Activated naive CD8-positive, alpha-beta T cell treated with anti-CD3 and anti-CD28 coated beads for 36 hours (primary cell): ENCODE measurements at places on chromosomes 2 and 18.

GRCh38 chr2:160209516-160209856 lies 9.4 kb upstream of the ITGB6 start:
- no peak for DNase-seq

GRCh38 chr18:36977121-36977520 lies 148.2 kb downstream of the KIAA1328 start:
- DNase-seq, result no peak

DNA sequence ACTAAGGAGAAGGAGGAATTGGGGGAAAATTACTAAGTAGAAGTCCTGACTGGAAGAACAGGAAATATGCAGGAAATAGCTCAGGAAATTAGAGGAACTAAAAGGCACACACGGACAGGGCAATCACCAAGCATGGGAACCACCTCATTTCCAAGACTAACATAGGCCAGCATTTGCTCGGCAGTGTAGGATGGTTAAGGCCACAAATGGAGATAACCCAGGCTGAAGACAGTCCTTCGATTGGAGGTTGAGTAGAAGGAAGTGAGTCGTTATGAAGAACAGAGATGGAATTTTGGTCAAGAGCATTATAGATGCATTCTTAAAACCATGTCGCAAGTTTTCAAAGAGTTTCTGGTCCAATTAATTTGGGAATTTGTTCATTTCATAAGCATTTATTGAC lies 401.4 kb downstream of the ALK start:
- DNase-seq, result no peak

- no peak for DNase-seq
Measured at GRCh38 chr18:75316223-75316622, 105.6 kb downstream of the TSHZ1 start.

GRCh38 chr2:128032092-128032491 lies 4.2 kb upstream of the SAP130 start:
- no peak for DNase-seq

GRCh38 chr2:155301221-155301620 lies 602.7 kb downstream of the KCNJ3 start:
- DNase-seq, result no peak

GRCh38 chr2:38192976-38193375 lies 117.0 kb upstream of the CYP1B1 start:
- no peak for DNase-seq

GRCh38 chr18:52150050-52150449 lies 189.9 kb upstream of the DCC start:
- DNase-seq, result no peak

DNA sequence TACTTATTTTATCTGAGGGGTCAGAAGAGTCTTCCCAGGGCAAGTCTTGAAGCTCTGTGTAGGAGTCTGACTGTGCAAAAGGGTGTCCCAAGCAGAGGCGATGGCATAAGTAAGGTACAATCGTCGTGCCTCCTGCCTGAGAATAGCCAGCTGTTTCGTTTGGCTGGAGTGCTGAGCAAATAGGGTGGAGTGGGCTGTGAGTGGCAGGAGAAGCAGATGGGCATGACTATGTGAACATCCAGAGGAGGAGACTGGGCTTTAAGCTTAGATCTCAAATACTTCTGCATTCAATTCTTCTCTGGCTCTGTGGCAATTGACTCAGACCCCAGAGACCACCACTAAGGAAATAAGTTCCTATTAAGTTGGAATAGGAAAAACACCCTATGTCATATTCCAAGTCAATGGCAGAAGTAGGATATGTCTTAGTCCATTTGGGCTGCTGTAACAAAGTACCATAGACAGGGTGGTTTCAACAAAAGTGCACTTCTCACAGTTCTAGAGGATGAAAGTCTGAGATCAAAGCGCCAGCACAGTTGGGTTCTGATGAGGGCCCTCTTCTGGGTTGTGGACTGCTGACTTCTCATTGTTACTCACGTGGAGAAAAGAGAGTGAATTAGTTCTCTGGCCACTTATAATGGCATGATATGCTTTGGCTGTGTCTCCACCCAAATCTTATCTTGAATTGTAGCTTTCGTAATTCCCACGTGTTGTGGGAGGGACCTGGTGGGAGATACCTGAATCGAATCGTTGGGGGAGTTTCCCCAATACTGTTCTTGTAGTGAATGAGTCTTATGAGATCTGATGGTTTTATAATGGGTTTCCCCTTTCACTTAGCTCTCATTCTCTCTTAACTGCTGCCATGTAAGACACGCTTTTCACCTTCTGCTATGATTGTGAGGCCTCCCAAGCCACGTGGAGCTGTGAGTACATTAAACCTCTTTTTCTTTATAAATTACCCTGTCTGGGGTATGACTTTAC lies 120.2 kb downstream of the LPIN1 start:
- no peak for DNase-seq

GRCh38 chr2:207747653-207748560 lies 21.8 kb downstream of the FZD5 start:
- DNase-seq, result no peak

- no peak for DNase-seq
Measured at GRCh38 chr2:189318761-189319160, 122.5 kb upstream of the WDR75 start.

GRCh38 chr2:64393383-64394010 lies 60.5 kb upstream of the LGALSL start:
- DNase-seq, result no peak

GRCh38 chr2:145769011-145769716 lies 1249.2 kb upstream of the ZEB2 start:
- no peak for DNase-seq

- no peak for DNase-seq
Measured at GRCh38 chr2:43718530-43719124, 42.4 kb upstream of the C1GALT1C1L start.

GRCh38 chr2:145655165-145655765 lies 1135.3 kb upstream of the ZEB2 start:
- DNase-seq, result no peak

- no peak for DNase-seq
Measured at GRCh38 chr2:172826522-172826921, 90.9 kb downstream of the RAPGEF4 start.

DNA sequence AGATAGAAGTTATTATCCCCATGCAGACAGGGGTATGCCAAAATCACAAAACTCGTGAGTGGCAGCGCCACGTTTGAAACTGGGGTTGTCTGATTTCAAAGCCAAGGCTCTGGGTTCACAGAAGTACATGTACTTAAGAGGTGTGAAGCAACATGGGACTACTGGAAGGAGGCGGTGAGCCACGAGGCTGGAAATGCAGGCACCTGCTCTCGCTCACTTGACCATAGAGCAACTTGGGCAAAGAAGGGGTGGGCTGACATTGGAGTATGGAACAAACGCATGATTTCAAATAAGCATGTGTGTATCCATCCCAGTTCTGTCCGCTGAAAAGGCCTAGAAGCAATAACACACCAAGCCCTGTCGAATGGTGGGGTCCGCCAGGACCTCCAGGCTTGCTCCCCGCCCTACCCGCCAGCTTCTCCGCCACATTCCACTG lies 593 bp upstream of the ACTR2 start:
- DNase-seq, result no peak

DNA sequence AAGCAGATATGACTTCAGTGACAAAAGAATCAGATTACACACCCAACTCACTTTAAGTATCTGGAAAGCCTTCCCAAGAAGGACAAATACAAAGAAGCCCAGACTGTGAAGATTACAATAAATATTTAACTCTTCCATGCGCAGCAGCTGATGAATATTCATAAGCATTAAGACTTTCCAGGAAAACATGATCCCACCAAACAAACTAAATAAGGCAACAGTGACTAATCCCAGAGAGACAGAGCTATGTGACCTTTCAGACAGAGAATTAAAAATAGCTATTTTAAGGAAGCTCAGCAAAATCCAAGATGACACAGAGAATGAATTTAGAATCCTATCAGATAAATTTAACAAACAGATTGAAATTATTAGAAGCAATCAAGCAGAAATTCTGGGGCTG lies 108.2 kb upstream of the UBE2E3 start:
- no peak for DNase-seq

DNA sequence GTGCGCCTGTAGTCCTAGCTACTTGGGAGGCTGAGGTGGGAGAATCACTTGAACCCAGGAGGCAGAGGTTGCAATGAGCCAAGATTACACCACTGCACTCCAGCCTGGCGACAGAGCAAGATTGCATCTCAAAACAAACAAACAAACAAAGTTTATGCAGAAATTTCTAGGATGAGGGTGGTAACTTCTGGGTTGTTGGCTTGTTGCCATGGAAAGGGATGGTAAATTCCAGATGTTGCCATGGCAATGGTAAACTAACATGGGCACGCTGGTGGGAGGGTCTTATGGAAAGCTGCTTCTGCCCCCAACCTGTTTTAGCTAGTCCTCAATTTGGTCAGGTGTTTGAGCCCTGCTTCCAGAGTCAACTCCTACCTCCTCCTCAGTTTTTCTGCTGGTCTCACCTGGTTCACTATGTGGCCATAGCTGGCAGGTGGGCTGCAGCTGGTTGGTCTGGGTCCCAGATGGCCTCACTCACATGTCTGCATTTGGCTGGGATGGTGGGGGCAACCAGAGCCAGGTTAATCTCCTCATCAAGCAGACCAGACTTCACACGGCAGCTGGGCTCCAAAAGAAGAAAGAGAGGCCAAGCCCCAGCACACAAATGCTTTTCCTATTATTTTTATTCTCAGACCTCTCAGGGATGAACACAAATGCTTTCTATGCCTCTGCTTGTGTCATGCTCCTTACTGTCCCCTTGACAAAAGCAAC lies 26.6 kb upstream of the TEX44 start:
- DNase-seq, result no peak

GRCh38 chr2:69429491-69430183 lies 7.6 kb downstream of the NFU1 start:
- DNase-seq, result no peak

GRCh38 chr2:128636802-128637147 lies 318.1 kb upstream of the HS6ST1 start:
- DNase-seq, result no peak

GRCh38 chr2:147030966-147031720 lies 813.7 kb upstream of the ACVR2A start:
- no peak for DNase-seq

- no peak for DNase-seq
Measured at GRCh38 chr2:200575957-200576356, 9.9 kb upstream of the AOX1 start.

DNA sequence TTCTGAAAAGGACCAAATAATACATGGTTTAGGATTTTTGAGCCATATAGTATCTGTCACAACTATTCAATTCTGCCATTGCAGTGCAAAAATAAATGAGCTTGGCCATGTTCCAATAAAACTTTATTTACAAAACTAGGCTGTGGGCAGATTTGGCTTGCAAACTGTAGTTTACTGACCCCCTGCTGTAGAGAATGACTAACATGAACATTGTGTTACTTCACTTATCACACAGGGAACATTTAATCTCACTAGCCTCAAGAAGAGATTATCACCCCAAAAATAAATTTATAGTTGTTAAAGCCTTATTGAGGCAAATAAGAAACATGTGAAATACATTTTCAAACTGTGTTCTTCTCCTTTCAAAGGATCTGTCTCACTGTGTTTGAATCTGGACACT lies 766.2 kb downstream of the MBD2 start:
- DNase-seq, result no peak

DNA sequence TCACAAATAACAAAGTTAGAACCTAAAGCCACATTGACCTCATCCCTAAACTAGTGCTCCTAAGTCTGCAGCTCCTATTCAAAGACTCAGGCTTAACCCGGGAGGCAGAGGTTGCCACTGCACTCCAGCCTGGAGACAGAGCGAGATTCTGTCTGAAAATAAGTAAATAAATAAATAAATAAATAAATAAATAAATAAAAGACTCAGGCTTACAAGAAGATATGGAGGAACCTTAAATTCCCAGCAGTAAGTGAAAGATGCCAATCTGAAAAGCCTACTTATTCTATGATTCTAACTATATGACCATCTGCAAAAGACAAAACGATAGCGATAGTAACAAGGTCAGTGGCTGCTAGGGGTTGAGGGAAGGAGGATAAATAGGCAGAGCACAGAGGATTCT lies 101.7 kb downstream of the DDX1 start:
- no peak for DNase-seq

DNA sequence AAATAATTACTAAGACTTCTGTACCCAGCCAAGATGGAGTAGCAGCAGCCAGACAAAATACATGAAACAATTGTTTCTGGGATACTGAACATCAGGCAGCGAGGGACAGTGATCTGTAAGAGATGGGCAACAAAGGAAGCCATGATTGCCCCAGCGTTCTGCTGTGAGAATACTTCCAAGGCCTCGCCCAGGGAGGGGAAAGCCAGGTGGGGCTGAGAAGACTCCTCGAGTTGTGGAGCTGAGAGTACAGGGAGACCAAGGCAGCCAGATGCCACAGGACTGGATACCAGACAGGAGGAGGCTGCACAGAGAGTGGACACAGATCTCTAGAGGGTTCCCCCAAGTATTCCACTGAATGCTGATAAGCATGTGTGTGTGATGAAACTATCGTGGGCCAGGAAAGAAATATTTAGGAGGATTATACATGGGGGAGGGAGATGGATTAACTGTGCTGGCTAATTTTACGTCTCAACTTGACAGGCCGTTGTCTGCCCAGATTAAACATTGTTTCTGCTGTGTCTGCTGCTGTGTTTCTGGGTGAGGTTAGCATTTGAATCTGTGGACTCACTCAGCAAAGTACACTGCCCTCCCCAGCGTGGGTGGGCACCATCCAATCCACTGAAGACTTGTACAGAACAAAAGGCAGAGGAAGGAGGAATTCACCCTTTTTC lies 10.2 kb upstream of the LIMS2 start:
- DNase-seq, result no peak

DNA sequence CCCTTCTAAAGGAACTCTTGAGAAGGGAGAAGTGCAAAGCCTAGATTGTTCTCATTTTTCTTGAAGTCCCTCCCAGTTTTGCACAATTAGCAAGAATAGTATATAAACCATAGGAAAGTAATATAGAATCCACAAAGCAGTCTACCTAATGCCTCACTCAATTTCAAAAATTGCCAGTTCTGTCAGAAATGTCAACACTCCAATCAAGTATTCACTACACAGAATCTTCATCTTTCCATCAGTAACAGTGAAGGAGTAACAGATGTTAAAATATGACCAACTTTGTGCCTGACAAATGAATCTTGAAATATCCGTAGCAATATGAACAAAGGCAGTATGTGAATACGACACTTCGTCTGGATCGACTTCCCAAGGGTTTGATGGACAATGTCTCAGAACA lies 56.3 kb downstream of the RBMS1 start:
- DNase-seq, result no peak

- no peak for DNase-seq
Measured at GRCh38 chr2:17933256-17933655, 54.8 kb downstream of the KCNS3 start.
